ENCODE measurements at places on chromosomes 4 and X.

- no peak for DNase-seq
Observed at GRCh38 chr4:23930750-23931488, 41.1 kb upstream of the PPARGC1A start.

- DNase-seq, result no peak
Observed at GRCh38 chr4:112516471-112517066, 589 bp upstream of the NEUROG2 start.

DNA sequence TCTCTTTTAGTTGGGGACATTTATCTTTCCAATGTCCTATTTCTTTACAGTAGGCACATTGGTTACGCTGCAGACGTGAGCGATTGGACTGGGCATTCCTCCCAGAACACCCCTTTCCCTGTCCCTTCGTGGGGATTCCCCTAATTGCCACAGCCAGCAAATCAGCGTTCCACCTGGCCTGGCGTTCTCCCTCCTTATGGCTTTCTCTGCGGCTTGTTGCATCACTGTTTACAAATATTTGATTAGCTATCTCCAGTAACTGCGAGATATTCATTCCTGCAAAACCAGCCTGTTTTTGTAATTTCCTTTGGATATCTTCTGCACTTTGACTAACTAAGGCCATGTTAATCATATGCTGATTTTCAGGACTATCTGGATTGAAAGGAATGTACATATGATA, 202.5 kb upstream of the KLF8 start:
- no peak for DNase-seq

DNA sequence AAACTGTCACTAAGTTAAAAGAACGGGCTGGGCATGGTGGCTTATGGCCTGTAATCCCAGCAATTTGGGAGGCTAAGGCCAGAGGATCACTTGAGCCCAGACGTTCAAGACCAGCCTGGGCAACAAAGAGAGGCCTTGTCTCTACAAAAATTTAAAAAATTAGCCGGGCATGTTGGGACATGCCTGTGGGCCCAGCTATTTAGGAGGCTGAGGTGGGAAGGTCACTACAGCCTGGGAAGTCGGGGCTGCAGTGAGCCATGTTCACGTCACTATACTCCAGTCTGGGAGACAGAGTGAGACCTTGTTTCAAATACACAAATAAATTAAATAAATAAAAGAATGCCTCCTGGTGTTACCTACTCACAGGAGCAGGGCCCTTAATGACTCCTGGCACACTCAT, 69.5 kb downstream of the APBB2 start:
- DNase-seq, result no peak

DNA sequence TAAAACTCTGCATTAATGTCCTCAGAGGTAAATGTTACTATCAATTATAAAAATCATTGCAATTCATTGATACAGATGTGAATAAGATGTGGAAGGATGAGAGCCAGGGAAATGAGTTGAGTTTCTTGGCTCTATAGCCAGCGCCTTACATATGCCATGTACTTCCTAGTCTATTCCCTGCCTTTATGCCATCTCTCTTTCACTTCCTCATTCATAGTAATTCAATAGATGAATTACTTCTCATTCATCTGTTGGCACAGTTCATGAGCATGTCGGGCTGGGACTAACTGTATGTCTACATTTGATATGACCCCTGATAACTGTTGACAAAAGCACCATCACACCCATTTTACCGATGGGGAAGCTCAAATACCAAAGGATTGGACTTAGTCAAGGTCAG, 55.7 kb downstream of the LNX1 start:
- no peak for DNase-seq

DNA sequence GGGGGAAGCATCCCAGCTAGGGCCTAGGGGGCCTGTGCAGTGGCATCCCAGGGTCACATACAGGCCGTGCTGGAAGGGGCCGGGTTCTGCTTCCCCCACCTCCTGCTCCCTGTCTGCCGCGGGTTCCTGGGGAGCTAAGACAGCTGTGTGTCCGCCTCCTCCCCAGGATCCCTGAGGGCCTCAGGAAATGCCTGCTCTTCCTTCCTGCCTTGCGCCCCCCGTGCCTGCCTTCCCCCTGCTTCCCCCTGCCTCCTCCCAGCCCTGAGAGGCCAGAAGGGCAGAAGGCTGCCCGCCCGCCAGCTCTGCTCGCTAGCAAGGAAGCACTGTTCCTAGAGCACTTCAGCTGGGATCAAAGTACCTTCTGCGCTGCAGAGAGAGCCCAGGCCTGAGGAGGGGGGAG, 2.9 kb upstream of the BGN start:
- no peak for DNase-seq
